Cerebellar nuclear complex (tissue), 1 donor: ENCODE measurements at places on chromosomes 5 and 9.

- no peak for DNase-seq
These were observed 12.4 kb upstream of the RALGPS1 start for GRCh38 chr9:126902210-126902609.

- no peak for DNase-seq
These were observed 61.7 kb upstream of the ZFR start for GRCh38 chr5:32506201-32506661.

DNA sequence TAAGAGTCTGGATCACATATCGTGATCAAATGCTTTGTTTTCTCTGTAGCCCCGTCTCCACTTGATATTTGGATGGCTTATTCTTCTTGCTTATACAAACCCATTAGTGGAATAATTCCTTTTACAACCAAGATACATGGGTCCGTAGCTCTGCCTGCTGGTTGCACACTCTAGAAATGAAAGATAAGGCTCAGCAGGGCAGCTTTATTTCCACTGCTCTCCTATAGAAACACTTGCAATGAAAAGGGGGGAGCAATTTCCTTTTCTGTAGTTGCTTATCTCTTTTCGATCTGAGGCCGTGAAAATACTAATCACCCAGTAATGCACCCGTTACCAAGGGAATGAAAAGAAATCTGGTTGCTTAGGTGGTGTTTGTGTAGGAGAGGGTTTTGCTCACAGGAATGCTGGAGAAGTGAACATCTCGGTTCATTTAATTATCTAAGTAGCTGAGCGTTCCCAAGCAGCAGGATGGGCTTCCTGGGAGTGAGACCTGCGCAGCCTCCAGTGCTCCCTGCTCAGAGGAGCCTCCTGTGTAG is 131.7 kb downstream of the ADAMTS16 start:
- no peak for DNase-seq

GRCh38 chr5:53601570-53601969 is 41.1 kb downstream of the NDUFS4 start:
- DNase-seq: no peak

DNA sequence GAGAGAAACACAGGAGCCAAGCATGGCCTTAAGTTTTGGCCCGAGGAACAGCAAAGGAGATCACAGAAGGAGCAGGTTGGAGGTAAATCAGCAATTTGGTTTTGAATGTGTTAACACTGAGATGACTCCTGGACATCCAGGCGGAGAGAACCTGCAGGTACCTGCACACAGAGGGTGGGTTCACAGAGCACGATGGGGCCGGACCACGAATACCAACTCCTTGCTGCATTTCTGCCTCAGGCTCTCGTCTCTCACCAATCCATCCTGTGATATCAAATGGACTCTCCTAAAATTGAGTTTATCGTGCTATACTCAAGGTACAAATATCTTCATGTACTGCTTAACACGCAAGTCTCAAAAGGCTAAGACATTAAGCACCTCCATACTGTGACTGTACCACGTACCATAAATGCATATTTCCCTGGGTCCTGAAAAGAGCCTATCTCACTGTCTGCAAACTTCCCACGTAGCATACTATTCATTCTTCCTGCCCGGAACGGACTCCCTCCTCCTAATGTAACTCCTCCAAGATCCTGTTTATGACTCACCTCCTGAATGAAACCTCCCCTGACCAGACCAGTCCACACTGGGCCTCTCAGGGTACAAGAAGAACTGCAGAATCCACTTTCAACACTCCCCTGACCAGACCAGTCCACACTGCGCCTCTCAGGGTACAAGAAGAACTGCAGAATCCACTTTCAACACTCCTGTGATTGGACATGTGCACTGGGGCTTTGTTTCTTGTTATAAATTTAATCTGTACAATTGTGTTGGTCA is 380.8 kb upstream of the RFX3 start:
- no peak for DNase-seq

DNA sequence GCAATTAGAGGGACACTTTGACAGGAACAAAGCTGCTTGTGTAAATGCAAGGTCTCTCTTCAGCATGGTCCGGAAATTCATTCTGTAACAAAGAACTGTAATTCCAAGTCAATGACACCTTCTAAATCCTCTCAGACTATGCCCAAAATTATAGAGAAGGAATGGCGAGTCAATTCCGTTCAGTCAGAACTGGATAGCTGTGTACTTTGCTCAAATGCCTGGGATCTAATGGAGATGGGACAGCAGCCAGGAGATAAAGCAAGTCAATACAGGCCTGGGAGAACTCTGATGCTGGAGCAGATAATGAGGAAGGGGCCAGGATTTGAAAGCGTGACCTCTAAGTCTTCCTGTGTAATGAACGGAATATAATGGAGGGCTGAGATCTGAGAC is 96.4 kb upstream of the SPRY4 start:
- DNase-seq: no peak

DNA sequence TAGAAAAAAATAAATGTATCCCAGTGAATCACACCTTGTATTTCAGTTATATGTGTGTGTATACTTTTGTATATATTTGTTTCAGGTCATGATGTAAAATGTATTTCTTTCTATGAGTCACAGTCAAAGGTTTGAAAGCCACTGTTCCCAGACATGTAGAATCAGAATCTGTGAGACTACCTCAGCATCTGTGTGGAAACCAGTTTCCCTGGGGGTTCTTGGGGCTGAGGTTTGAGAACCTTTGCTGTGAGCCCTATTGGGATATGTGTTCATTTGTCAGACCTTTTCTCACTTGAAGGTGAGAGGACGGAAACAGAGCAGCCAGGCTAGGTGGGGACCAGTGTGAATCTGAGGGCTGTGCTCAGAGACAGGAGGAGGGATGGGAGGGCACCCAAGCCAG is 78.7 kb upstream of the SAP30L start:
- no peak for DNase-seq

- DNase-seq: no peak
These were observed 1.3 kb downstream of the GNG10 start for GRCh38 chr9:111662576-111663300.

DNA sequence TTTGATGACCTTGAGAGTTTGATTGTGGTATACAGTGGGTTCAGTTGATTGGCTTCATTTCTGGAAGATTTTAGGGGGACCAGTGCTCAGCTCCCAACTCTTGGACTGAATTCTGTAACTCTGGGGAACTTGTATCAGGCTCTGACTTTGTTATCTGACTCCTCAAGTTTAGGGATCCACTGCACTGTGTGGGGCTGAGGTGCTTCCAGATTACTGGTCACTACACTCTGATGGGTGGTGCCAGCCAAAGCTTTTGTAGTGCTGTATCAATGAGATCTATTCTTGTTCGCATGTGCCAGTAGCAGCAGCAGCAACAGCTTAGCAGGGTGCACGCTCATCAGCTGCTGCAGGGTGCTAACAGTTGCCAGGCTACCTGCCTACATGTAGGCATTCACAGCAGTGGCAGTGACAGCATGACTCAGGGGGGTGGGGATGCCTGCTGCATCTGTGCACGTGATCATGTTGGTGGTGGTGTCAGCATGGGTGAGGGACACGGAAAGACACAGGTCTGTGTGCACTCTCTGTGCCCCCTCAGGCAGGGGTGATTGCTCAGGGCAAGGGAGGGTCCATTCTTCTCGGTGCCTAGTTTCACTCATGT is 438.8 kb upstream of the SEMA6A start:
- no peak for DNase-seq
